Fibroblast of skin of right biceps (primary cell): ENCODE measurements at places on chromosomes 13 and 19.

DNA sequence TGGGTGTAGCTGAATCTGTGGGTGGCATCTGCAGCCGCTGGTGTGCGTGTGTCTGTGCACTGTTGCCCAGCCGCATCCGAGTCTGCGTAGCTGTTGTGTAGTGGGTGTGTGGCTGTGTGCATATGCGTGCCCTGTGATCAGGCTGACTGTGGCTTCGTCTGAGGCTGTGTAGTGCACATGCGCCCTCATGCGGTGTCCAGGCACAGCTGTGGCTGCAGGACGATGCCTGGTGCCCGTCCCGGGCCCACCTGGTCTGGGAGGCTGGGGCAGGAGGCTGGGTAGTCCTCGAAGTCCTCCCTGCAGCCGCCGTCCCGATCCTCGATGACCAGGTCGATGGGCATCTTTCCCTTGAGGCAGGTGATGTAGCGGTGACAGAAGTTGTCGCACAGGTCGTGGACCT lies 4.9 kb downstream of the MEIS3 start:
- no peak for DNase-seq

GRCh38 chr13:23963947-23964346 lies 66.6 kb upstream of the C1QTNF9B start:
- DNase-seq: no peak

- no peak for DNase-seq
These were observed 42.8 kb upstream of the MEDAG start for GRCh38 chr13:30863231-30863630.

GRCh38 chr19:54311486-54311885 lies 1.5 kb downstream of the LILRA5 start:
- no peak for DNase-seq

DNA sequence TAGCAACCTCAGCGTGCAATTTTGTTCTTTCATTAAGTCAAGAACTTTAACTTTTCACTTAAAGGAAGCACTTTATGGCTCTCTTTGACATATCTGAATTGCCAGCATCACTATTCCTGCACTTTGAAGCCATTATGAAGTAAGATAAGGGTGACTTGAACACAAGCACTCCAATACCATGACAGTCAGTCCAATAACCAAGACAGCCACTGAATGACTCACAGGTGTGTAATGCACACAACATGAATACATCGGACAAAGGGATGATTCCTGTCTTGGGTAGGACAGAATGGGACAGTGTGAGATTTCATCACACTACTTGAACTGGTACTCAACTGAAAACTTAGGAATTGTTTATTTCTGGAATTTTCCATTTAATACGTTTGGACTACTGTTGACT lies 233.7 kb upstream of the IPO5 start:
- DNase-seq: peak; percentile 28

GRCh38 chr19:40143612-40144011 lies 47.6 kb upstream of the MAP3K10 start:
- no peak for DNase-seq

- peak; percentile 79 for DNase-seq
These were observed 50.3 kb upstream of the ANKRD10 start for GRCh38 chr13:110965038-110965754.

DNA sequence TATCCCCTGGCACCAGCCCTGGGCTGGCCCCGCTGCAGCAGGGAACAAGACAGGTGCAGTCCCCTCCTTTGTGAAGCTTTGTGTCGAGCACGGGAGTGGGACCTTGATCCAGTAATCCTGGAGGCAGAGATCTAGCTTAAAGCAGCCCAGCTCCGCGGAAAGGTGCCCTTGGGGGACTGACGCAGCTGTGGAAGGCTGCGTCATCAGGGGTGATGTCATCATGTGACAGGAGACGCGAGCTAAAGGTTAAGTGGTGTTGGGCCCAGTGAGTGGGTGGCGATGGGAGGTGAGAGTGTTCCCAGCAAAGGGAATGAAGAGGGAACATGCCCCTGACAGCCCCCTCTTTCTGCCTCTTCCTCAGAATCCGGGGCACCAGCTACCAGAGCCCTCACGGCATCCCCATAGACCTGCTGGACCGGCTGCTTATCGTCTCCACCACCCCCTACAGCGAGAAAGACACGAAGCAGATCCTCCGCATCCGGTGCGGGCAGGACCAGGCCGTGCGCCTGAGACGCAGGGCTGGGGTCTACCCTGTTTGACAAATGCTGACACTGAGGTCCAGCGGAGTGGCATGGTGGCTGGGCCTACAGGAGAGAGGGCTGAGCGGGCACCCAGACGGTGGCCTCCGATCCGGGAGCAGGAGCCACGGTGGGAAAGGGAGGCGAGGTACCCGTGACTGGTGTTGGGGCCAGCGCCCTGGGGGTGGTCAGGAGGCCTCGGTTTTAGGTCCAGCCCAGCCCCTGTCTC lies 2.6 kb downstream of the LHB start:
- no peak for DNase-seq

DNA sequence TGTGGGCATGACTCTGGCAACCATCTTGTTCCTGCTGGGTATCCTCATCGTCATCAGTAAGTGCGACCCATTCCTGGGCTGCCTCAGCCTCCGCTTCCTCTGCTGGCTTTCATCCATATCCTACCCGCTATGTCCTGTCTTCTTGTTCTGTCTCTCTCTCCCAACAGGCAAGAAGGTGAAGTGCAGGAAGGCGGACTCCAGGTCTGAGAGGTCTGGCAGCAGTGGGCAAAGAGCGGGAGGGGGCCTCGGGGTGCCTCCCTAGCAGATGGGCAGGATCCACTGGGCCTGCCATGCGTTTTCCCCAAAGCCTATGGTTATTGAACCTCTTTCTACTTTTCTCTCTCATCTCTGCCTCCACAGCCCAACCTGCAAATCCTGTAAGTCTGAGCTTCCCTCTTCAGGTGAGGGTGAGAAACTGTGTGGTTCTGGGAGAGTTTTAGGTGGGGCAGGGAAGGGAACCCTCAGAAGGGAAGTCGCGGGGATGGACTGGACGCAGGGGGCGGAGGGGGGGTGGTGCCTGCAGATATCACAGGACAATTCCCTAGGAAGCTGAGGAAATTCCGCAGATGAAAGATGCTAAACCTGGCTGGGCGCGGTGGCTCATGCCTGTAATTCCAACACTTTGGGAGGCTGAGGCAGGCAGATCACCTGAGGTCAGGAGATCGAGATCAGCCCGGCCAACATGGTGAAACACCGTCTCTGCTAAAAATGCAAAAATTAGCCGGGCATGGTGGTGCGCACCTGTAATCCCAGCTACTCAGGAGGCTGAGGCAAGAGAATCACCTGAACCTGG lies 3.1 kb upstream of the FXYD5 start:
- no peak for DNase-seq

GRCh38 chr19:43634068-43634467 lies 5.6 kb downstream of the CADM4 start:
- no peak for DNase-seq

GRCh38 chr13:39530916-39531315 lies 72.1 kb downstream of the LHFPL6 start:
- no peak for DNase-seq

GRCh38 chr19:44677019-44677811 lies 5.9 kb downstream of the CEACAM19 start:
- DNase-seq: peak; percentile 85
